ENCODE measurements at places on chromosomes 12 and 14.

DNA sequence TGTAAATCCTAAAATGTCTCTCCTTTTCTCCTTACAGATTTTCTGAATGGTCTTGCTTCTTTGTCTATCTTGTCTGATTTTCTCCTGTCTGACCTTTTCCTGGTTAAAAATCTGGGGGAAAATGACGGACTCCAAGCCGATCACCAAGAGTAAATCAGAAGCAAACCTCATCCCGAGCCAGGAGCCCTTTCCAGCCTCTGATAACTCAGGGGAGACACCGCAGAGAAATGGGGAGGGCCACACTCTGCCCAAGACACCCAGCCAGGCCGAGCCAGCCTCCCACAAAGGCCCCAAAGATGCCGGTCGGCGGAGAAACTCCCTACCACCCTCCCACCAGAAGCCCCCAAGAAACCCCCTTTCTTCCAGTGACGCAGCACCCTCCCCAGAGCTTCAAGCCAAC is 23.0 kb downstream of the ACACB start:
- DNase-seq, result no peak

GRCh38 chr12:11171969-11172675 is 1.1 kb downstream of the SMIM10L1 start:
- no peak for DNase-seq

- no peak for DNase-seq
Measured at GRCh38 chr14:30943694-30944093, 69.3 kb downstream of the COCH start.

DNA sequence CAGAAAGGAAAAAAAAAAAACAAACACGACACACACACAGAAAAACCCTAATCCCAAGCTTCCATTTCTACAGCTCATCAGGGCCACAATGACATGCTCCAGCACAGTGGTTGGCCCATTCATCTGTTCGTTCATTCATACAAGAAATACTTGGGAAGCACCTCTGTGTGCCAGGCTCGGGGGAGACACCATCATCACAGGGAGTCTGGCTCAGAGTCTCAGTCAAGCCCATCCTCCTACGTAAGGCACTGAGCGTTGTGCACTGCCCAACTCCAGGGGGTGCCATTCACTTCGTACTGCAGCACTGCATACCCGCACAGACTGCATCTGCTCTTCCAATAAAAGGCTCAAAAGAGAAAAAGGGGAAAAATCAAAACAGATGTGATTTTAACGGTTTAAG is 15.3 kb downstream of the VPS37B start:
- peak; percentile 61 for DNase-seq

GRCh38 chr14:99968941-99969340 is 96.3 kb upstream of the EVL start:
- no peak for DNase-seq

GRCh38 chr12:112413855-112414625 is 4.6 kb upstream of the RPL6 start:
- no peak for DNase-seq

- no peak for DNase-seq
Measured at GRCh38 chr12:34294671-34295365, 272.5 kb downstream of the ALG10 start.

GRCh38 chr14:64673748-64674147 is 30.5 kb upstream of the PLEKHG3 start:
- DNase-seq, result no peak

DNA sequence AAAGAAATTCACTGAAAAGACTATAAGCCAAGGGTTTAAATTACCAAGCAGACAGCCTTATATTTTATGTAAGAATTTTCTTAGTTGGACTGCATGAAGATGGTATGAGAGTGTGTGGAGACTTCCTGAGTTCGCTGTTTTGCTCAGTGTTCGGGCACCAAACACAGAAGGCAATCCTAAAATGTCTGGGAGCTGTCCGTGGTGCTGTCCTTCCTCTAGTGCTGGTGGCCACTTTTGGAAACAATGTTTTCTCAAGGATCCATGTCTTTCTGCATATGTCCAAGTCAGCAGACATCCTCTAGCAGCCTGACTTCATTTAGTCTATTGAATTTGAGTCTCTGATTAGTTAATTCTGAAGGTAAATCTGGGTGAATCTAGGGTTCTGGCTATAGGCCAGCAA is 135.8 kb downstream of the SLC8A3 start:
- DNase-seq, result no peak
